Stimulated activated CD4-positive, alpha-beta T cell treated with anti-CD3 and anti-CD28 coated beads, Interleukin-4, amount 100 ng/mL, for 4 hours (primary cell): ENCODE measurements at places on chromosomes 5 and 9.

- DNase-seq = no peak
Observed at GRCh38 chr5:55856516-55857246, 5.5 kb downstream of the IL31RA start.

GRCh38 chr5:149839761-149840160 is 104.8 kb downstream of the PDE6A start:
- DNase-seq = no peak

GRCh38 chr5:139683295-139684271 is 35.4 kb downstream of the CXXC5 start:
- no peak for DNase-seq

- DNase-seq = no peak
Observed at GRCh38 chr5:153641183-153641688, 150.8 kb downstream of the GRIA1 start.

GRCh38 chr5:75510836-75511434 is 494 bp downstream of the CERT1 start:
- DNase-seq = peak; percentile 22

- no peak for DNase-seq
Observed at GRCh38 chr5:65992630-65993029, 66.3 kb downstream of the ERBIN start.

DNA sequence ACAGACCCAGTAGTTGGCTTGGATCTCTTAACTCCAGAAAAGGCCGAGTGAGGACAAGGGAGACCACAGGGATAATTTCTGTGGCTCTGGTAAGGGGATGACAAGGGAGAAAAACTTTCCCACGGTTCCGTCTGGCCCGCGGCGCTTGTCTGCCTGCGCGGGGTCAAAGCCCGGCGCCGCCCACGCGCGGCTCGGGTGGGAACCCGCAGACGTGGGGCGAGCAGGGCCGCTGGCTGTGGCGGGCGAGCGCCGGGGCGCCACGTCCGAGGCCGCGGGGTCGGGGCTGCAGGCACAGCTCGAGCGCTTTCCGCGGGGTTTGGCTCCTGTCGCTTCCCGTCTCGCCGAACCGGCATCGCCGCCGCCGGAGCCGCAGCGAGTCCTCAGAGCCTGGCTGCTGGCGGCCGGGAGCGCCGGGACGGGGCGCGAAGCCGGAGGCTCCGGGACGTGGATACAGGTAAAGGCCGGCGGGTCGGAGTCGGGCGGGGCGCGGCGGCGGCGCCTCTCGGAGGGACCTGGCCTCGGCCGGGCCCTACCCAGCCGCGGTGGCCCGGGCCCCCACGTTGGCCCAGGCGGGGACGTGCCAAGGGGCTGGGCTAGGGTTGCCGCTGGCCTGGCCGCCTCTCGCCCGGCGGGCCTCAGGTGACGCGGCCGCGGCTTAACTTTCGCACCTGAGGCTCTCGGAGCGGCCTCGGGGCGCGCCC is at the start of gene RNF180:
RNF180 (plus strand) TSS at position 344 of the 701 bp plus-strand sequence. CDS start 34,965 bp downstream, outside the sequence.
- no peak for DNase-seq

DNA sequence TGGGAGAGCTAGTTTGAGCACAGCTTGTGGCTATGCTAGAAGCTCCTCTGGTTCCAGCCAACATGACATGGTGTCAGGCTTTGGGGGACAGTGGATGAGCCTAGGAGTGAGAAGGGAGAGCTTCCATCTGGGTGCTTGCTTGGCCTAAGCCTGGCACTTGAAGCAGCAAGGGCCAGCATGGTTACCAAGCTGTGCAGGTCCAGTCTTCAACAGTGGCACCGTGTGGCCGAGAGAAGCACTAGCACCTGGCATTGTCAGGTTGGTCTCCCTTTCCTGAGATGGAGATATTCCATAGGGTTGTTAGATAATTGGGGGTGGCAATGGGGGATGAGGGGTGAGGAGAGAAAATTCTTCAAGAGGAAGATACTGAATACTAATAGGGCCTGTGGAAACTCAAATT is 261.9 kb downstream of the PBX3 start:
- no peak for DNase-seq

DNA sequence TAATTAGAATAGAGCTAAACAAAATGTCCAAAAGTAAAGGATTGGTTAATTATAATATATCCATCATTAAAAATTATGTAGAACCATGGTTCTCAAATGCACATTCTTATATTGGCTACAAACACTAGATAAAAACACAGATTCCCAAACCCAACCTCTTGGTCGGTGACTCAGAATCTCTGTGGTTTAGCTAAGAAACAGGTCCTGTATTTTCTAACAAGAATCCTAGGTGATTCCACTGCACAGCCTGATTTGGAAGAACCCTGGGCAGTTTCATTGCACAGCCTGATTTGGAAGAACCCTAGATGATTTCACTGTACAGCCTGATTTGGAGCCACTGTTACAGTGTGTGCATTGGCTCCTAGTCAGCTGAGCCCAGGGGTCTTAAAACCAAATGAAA is 67.9 kb downstream of the KIAA1958 start:
- DNase-seq = no peak

- DNase-seq = no peak
Observed at GRCh38 chr9:4640027-4640426, 22.1 kb upstream of the PLPP6 start.

DNA sequence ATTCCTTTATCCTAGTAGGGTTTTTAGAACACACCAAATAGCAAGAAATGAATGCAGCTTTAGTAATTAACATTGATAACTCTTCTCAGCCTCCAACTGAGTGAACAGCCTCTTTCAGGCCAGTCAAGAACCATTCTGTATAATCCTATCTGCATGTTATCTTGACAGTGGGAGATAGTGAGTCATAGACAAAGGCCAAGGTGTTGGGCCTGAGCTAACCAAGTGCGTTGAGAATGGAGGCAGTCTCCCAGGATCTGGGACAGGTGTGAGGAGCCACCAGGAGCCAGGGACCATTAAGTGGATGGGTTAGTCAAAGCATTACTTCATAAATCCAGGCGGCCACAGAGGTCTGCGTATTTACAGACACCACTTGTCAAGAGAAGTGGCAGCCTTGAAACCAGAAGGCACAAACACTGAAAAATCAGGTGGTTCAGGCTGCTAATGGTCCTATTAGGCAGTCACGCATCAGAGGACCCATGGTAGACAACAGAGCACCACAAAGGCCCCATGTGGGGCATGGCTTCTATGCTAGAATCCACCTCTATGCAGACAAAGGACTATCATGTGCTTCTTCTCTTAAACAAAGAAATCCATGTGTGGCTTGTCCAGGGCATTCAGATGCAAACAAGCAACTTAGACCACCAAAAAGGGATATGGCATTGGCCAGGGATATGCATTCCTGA is 409.7 kb upstream of the PIK3R1 start:
- DNase-seq = no peak

DNA sequence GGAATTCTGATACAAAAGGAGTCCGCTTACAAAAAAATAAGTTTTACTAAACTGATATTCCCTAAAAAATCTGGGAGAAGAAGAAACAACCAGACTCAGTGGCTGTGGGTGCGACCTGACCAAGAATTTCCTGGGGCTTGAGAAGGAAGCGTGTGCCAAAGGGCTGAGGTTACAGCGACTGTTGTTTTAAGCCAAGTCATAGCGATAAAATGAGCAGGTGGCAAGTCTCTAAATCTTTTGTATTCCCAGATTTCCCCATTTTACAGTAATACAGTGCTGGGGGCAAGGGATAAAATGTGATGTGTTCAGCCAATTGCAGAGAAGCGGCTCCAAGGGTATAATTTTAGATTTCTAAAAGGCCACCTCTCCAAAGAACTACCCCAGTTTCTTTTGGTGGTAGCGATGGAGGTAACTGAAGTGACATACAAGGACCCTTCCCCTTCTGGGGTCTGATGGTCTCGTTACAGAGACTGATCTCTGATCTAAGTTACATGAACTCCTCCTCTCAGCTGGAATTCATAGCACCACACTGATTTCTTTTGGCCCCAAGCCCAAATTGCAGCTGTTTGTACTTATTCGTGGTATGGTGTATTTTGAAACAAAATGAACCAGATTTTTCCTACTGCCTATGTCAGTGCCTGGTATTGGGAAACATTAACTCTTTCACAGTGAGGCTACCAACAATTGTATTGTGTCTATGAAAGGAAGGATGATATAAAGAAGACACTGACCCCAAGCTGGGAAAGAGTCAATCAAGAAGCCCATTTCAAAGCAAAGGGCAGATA is 41.6 kb downstream of the LPAR1 start:
- DNase-seq = no peak

- DNase-seq = peak; percentile 11
Observed at GRCh38 chr5:140342287-140342686, 4.1 kb downstream of the HBEGF start.

GRCh38 chr5:167903659-167904058 is 387.8 kb upstream of the WWC1 start:
- no peak for DNase-seq

- no peak for DNase-seq
Observed at GRCh38 chr5:151244206-151244605, 8.8 kb upstream of the GM2A start.

- DNase-seq = no peak
Observed at GRCh38 chr5:53871050-53871449, 310.6 kb downstream of the NDUFS4 start.

- peak; percentile 5 for DNase-seq
Observed at GRCh38 chr9:113963017-113963620, 87.0 kb downstream of the ZNF618 start.

DNA sequence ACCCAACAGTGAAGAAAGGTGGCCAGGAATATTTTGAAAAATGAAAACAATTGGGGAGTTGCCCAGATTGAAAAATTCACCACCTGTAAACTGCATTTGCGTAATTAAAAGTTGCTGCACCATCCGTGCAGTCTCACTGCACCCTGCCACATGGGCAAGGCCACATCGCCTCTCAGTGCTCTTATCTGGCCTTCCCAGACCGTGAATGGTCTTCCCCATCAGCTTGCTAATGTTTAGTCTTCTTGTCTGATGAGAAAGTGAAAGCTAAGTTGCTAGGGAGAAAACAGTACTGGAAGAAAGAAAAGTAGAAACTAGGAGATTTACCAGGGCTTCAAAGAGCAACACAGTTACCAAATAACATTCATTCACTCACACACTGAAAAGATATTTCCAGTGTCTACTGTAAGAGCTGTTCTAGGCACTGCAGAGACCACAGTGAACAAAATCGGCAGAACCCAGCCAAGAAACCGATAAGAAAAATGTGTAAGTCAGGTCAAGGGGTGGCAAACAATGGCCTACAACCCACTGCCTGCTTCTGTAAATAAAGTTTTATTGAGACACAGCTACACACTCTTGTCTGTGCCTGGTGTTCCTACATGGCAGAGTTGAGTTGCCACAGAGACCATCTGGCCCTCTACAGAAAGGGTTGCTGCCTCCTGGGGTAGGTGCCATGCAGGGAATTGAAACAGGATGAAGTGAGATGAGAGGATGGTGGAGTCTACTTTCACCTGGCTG is 51.2 kb upstream of the CTSL start:
- DNase-seq = no peak

DNA sequence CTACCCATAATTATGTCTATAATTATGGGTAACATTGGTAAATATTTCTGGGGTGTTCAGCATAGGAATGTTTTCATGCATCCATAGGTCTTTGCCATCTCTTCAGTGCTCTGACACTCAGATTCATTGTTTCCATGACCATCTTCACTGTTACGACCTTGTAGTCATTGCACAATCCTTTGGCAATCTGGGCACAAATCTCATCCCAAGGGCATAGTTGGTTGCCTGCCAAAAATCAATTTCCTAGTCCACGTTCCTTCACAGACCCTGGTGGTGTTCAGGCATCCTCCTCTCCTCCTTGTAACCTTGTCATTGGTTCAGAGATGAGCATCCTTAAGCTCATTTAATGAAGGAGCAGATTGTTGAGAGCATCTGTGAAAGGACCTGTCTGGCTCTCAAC is 1400.7 kb downstream of the CDH12 start:
- DNase-seq = no peak

GRCh38 chr9:21524099-21524830 is 42.2 kb upstream of the IFNE start:
- DNase-seq = no peak

DNA sequence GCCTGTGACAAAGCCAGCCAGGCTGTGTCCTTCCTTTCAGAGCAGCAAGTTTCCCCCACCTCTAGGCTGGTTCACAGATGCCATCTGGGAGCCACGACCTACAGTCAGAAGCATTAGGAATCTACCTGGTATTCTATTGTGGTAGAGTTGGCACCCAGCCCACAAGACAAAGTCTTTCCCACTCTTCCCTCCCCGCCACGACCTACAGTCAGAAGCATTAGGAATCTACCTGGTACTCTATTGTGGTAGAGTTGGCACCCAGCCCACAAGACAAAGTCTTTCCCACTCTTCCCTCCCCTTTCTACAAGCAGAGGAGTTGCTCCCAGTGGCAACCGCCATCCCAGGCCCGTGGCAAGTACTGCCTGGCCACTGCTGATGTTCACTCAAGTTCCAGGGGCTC is 157.8 kb upstream of the TNC start:
- DNase-seq = no peak

DNA sequence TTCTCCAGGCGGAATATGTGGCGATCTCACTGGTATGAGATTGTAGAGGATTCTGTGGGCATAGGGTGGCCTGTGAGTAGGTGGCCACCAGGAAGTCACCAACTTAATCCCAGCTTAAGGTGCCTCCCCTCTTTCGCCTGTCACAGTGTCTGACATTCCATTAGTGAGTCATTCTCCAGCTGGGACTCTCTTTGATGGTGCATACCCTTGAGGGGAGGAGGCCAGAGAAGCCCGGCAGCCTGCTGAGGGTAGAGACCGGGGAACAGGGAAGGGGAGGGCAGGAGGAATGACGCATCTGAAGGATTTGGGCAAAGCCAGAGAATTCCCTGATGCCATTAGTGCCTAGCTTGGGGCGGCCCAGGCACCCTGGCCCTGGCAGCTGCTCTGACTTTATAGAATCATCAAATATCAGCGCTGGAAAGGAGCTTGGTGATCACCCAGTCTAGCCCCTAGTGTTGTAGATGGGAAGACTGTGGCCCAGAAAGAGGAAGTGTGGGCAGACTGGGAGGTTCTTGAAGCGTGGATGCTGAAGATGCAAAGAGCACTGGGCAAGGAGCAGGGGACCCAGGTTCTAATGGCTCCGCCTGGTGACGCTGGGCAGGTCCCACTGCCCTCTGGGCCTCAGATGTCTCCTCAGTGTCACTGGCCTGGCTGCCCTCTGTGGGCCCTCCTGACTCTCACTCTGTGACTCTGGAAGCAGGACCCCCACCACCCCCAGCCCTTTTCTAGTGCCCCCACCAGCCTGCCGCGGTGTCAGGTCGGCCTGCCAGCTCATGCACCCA is 41.4 kb downstream of the DAB2IP start:
- no peak for DNase-seq

GRCh38 chr9:115815786-115816185 is 337.8 kb upstream of the PAPPA start:
- DNase-seq = no peak

- no peak for DNase-seq
Observed at GRCh38 chr5:65866837-65867521, 59.4 kb upstream of the ERBIN start.
